ENCODE measurements at places on chromosomes 6 and 20.
A peak's percentile ranks its signal among the peaks of the same experiment; 100 is the strongest.

GRCh38 chr20:24257171-24257570, 212.3 kb upstream of the SYNDIG1 start:
- DNase-seq = no peak

DNA sequence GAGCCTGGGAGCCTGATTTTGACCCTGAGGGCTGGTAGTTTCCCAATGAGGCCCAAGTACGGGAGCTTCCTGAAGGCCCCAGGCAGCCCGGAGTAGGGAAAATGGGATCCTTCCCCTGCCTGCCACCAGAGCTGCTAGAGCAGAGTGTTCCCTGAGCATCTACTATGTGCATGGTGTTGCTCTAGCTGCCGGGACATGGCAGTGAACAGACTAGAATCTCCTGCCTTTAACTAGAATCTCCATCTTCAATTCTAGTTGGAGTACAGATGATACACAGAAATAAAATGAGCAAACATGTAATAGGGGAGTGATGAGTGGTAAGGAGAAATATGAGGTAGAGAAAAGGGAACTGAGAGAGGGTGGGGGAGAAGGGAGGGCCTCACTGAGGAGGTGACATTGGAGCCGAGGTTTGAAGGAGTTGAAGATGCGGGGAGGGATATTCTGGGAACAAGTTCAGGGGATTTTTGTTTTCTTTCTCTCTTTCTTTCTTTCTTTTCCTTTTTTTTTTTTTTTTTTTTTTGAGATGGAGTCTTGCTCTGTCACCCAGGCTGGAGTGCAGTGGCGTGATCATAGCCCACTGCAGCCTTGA, 18.5 kb downstream of the VSTM2L start:
- DNase-seq = no peak

DNA sequence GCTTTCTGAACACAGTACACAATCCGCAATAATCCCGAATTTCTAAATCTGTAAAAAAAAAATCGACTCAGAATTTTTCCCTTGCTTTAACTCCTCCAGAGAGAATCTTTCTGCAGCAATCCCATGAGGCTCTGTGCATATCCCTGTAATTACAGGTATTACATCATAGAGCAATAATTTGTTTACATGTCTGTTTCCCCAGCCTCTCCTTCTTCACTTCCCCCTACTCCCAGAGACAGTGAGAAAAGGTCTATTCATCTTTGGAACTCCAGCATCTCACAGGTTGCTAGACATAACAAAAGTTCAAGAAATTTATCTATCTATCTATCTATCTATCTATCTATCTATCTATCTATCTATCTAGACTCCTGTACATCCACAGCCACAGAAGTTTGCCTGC, 26.0 kb downstream of the KLHL31 start:
- no peak for DNase-seq

DNA sequence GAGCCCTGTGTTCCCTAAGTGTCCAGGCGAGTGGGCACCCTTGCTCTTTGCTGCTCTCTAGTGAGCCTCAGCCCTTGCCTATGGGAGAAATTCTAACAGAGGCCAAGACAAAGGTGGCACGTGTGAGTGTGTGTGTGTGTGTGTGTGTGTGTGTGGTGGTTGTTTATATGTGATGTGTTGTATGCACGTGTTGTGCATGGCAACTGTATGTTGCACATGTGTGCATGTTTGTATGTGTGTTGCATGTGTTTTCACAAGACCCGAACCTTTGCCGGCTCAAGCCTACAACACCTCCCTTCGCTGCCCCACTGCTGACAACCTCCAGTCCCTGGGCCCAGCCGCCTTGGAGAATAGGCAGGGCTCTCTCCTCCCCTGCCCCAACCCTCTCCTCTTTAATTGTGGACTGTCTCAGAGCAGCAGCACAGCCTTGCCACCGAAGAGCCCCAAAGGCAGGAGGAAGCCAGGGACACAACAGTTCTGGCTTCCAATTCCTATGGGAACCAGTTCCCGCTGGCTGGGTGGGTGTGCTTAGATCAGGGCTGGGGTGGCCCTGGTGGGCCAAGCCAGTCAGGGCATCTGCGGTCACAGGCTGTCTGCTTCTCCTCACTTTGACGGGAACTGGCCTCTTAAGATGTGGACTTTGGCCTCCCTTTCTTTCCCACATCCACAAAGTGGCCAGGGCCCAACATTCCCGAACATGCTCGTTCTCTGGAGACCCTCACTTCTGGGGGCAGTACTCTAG, 2.7 kb downstream of the KCNK16 start:
- DNase-seq = no peak

DNA sequence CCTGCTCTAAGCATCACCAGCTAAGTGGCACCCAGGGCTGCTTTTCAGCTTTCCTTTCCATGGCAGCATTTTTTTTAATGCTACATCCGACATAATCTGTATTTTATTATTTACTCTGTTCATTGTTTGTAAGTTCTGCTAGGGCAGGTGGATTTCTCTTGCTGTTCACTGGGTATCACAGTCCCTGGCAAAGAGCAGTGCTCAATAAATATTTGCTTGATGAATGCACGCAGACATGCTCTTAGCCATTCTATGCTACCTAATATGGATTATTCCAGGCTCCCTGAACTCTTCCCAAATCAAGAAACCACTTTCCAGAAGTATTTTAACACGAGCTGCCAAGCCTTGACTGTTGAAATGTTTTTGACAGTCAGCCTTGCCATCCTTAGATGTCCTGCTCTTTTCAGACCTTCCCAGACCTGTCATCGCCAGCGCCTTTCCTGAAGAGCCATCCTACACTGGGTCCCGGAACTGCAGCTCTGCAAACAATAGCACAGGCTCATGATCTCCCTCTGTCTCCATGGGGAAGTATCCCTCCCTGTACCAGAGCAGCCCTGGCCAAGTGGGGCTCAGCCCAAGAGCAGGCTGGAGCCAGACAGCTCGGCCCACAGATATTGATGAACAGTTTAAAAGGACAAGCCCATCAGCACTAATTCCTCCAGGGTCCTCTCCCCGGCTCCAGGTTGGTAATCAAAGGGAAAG, 136.5 kb upstream of the CDH4 start:
- peak; percentile 40 for DNase-seq

- DNase-seq = no peak
Observed at GRCh38 chr20:17691758-17692157, 8.0 kb upstream of the BANF2 start.

- DNase-seq = no peak
Observed at GRCh38 chr6:80976336-80976735, 776.1 kb downstream of the TENT5A start.

DNA sequence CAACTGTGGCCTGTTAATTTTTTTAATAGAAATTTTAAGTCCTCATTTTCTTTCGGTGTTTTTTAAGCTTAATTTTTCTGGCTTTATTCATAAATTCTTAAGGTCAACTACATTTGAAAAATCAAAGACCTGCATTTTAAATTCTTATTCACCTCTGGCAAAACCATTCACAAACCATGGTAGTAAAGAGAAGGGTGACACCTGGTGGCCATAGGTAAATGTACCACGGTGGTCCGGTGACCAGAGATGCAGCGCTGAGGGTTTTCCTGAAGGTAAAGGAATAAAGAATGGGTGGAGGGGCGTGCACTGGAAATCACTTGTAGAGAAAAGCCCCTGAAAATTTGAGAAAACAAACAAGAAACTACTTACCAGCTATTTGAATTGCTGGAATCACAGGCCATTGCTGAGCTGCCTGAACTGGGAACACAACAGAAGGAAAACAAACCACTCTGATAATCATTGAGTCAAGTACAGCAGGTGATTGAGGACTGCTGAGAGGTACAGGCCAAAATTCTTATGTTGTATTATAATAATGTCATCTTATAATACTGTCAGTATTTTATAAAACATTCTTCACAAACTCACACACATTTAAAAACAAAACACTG, 10.1 kb downstream of the HFE start:
- peak; percentile 85 for DNase-seq

DNA sequence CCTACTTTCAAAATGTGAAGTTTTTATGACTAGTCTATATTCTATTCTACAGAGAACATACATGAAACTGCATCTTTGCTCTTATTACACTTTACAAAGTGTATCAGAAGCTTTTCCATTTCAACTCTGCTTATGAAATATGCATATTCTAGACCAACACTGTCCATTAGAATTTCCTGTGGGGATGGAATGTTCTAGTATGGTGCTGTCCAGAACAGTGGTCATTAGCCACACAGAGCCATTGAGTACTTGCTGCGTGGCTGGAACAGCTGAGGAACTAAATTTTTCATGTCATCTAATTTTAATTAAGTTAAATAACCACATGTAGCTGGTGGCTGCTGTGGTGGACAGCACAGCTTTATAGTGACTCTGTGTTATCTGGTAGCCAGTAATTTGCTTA, 105.9 kb upstream of the PDE10A start:
- DNase-seq = no peak

- DNase-seq = no peak
Observed at GRCh38 chr6:113662688-113663333, 194.3 kb upstream of the MARCKS start.

DNA sequence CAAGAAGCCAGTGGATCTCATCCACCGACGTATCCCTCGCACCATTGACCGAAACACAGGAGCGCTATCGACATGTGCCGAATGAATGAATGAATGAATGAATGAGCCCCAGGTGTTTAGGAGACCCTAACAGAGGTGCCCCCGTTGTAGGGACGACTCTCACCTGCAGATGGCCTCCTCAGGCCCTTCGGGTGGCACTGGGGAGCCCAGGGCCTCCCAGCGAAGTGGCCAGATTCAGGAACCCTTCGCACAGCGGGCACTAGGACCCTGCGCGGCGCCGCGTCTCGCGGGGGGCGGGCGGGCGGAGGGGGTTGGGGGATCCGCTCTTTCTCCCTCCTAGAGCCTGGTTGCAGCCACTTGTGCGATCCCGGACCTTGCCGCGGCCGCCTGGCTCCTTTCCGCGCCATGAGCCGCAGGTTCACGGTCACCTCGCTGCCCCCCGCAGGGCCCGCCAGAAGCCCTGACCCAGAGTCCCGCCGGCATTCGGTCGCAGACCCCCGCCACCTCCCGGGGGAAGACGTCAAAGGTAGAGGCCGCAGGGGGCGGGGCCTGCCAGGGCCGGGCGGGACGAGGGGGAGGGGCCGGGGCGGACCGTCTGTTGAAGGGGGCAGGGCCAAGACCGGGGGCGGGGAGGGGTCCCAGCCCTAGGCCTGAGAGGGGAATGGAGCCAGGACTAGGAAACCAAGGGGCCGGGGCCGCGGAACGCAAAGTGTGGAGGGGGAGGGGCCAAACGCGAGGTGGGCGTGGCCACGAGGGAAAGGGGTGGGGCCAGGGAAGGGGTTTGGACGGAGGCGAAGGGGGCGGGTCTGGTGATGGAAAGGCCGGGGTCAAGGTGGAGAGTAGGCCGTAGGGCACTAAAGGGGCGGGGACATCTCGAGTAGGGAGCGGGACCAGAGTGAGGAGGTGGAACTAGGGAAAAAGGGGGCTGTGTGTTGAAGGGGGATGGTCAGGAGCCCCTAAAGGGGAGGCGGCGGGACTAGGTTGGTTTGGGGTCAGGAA, 7.4 kb upstream of the SLC12A5 start:
- peak; percentile 96 for DNase-seq

DNA sequence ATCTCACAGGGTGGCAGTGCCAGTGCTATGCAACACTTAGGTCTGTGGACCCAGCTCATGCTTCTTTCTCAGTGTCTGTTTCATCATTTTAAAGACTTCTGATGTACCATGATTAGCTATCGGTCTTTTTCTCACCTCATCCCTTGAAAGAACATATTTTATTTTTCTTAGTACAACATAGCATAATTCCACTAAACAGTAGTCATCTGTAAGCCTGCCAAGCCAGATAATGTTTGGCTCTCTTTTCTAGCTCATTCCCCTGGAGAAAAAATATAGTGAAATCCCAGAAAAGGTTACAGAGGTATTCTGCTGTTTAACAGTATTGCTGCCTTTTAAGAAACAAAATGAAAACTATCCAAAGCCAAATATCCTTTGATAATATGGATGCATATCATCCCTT, 177.0 kb upstream of the MMS22L start:
- no peak for DNase-seq

DNA sequence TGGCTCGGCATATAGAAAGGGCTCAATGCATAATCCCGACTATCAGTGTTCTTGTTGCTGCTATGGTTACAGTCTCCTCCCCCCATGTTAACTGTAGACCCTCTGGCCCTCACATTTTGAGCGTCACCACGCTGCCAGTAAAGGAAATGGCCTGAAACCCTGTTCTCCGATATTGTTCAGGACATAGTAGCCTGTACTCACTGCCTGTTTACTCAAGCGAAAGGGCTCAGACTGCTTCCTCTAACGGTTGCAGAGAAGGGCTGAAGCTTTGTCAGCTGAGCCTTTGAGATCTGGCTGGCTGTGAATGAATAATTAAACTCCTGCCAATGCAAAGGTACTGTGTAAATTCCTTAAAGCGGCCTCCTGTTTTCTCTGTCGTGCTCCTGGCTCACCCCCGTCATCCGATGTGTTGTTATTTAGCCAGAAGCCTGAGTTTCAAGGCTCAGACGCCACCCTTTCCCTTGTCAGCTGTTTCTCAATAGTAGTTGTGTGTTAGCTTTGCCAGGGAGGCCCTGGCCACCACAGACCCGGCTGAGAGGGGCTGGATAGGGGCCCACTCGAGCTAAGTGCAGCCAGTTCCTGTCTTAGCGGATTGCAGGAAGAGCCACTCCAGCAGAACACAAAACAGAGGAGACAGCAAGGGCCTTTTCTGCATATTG, 31.2 kb upstream of the RALGAPA2 start:
- peak; percentile 83 for DNase-seq

GRCh38 chr6:135831016-135831415, 20.5 kb upstream of the PDE7B start:
- no peak for DNase-seq

DNA sequence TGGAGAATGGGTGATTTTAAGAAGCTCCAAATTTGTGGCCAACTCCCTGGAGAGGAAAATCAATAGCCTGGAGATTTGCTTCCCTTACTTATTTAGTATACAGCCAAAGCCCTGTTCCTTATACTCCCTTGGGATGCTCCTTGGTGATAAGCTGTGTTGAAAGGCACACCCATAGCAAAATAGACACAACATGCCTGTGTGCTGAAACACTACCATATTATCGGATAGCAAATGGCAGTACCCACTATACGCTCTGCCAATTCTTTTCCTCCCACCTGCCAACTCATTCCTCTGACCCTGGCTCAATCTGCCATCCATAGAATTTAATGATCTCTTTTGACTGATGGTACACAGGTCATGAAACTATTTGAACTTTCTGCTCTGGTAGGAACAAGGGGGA, 98.2 kb downstream of the CLIC5 start:
- no peak for DNase-seq

DNA sequence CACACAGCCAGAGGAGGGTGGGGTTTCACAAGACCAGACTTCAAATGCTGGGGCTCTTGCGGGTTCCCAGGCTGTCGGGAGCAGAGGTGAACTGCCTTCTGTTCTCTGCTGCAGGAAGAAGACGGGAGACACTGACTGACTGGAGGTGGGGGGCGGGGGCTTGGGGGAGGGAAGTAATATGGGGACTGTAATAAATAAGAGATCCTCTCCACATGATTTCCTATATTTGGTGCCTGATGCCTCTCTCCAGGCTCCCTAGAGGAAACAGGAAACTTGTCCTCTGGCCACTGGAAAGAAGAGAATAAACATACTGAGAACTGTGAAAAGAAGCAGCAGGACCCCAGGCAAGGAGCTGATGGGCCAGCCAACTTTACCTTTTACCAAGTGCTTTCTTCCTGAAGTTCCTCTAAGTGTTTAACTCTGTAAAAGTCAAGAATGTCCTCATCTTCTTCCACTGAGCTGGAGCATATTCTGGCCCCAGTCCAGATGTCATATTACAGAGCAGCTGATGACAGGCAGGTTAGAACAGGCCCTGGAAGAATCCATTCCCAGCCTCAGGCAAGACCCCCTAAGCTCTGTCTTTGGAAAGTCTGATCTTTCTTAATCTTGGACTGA, 33.2 kb upstream of the ADGRF5 start:
- DNase-seq = no peak
